ENCODE measurements at places on chromosomes 16 and 17. TPM values are rescaled to one million over a fixed set of nuclear protein-coding genes. Genes with fewer than 3 reads are reported as not detected.

DNA sequence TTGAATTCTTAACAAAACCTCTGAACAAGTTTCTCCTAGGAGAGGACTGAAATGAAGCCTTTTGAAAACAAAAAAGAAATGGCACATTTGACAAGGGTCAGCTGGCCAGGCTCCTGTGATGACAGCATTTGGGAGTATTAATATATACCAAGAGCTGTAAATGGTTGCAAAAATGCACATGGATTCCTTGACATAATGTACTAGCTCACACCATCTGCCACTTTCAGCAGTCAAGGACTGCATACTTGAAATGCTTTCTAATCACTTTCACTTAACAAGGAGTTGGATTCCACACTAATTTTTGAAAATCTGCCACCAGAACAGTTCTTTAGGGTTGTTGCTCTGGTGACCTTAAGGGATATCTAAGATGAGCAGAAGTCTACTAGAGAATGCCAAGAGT, 236.7 kb upstream of the TOX3 start:
- no peak for DNase-seq

- no peak for DNase-seq
These were observed 2.1 kb downstream of the KCNH4 start for GRCh38 chr17:42178817-42179216.

GRCh38 chr16:18037051-18037450, 299.5 kb downstream of the NPIPA8 start:
- DNase-seq: no peak

- no peak for DNase-seq
These were observed 55.0 kb downstream of the ZNF423 start for GRCh38 chr16:49800876-49801275.

METTL9 gene
- 92.2 TPM for total RNA-seq
